ENCODE measurements at places on chromosomes 11 and 22.

DNA sequence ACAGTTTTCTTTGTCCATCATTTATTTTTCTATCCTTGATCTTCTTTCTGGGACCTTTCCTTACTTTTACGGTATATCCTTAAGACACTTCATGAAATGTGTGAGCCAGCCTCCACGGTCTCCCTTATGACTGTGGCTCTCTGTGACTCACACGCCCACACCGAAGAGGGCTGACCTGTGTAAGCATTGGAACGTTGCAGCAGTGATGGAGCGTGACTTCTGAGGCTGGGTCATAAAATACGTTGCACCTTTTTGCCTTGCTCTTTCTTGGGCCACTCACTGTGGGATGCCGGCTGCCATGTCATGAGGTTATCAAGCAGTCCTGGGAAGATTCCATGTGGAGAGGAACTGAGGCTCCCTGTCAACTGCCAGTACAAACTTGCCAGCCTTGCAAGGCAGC is 96.3 kb upstream of the RAB1B start:
- no peak for DNase-seq

DNA sequence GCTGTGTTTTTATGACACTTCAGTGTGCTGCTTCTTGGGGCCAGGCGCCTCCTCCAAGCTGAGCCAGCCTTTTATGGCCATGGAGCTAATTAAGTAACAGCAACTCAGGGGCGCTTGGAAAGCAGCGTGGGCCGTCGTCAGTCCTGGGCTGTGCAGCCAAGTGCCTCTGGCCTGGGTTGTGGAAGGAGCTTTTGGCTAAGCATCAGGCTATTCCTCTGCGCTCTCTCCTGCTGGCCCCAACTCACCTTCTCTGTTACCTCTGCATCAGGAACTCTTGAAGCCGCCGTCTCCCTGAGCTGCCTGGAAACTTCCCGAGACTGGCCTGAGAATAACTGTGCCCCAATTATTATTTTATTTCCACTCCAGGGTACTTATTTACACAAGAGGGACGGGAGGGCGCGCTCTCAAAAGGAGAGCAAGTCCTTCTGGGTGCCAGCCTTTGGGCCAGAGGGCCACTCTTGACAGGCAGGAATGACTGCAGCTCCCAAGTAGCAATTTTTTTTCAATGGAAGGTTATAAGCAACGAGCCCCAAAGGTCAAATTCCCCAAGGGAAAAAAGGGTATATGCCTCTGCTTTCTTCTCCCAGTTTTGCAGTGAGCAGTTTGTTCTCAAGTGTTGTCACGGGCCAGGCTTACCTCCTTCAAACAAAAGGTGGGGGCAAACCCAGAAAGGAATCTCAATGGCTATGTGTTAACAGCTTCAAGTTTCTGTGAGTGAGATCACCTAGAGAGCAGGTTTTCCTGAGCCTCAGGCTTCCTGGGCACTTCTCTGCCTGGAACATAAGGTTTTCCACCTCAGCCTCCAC is 38.5 kb upstream of the NAV2 start:
- DNase-seq, result peak; percentile 83

DNA sequence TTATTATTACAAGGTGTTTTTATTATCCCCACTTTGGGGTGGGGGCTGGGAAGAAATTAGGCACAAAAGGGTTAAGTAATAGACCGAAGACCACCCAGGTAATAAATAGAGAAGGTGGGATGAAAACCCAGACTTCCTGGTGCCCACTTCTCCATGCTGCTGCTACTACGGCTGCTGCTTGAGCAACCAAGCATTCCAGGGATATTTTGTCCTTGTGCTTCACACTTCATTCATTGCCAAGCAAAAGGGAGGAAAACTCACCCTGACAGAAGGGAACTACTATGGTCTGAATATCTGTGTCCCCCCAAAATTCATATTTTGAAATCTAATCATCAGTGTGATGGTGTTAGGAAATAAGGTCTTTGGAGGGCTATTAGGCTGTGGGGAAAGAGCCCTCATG is 470.9 kb upstream of the API5 start:
- no peak for DNase-seq

DNA sequence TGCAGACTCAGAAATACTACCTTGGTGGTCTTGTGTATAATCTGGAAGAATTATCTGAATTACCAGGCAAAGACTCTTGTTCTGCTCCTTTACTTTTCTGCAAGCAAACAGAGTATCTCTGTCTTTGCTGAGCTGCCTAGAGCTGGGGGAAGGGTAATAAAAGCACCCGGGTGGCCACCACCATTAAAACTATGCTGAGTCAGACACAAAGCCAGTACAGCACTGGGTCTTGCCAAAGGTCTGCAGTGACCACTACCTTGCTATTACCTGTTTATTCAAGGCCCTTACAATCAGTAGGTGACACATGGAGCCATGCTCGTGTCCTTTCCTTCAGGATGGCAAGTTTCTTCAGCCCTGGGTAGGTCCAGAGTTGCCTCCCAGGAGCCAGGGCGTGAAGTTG is 420.6 kb upstream of the CNTN5 start:
- DNase-seq, result no peak

DNA sequence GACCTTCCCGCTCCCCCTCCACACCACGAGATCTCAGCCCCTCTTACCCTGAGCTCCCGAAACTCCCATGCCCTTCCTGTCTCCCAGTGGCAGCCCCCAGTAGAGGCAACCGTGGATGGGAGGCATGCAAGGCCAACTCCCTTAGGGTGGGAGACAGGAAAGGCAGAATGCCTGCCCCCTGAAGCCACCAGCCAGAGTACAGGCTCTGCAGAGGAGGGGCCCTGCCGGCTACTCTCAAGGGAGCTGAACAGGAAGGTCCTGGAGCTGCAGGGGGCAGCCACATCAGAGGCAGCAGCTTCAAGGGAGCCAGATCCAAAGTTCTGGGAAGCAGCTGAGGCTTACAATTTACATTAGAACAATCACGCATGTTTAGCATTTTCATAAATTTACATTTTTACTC is 38.3 kb downstream of the PDE2A start:
- no peak for DNase-seq

GRCh38 chr22:22076932-22077703 is 94.5 kb upstream of the TOP3B start:
- no peak for DNase-seq

GRCh38 chr22:39699631-39700360 is 129.2 kb downstream of the CACNA1I start:
- no peak for DNase-seq

DNA sequence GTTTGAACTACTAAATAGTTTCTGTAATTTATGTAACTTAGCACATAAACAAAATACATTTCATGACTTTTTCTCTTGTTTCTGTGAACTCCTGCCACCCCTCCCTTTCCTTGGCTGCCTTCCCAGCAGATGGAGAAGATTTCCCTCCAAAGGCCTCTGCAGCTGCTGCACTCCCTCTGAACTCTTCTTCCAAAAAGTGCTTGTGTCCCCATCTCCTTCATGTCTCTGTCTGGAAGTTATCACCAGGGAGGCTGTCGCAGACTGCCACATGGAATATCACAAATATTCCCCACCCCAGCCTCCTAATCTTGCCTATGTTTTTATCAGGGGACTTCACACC is 1068.3 kb downstream of the OPCML start:
- DNase-seq, result peak; percentile 81

- DNase-seq, result no peak
Observed at GRCh38 chr11:74680703-74681531, 50.3 kb downstream of the CHRDL2 start.

- DNase-seq, result peak; percentile 74
Observed at GRCh38 chr22:28029956-28030355, 110.9 kb upstream of the PITPNB start.

GRCh38 chr11:120352405-120352804 is 16.2 kb downstream of the ARHGEF12 start:
- DNase-seq, result no peak

- DNase-seq, result no peak
Observed at GRCh38 chr11:62804310-62805075, 747 bp downstream of the NXF1 start.

DNA sequence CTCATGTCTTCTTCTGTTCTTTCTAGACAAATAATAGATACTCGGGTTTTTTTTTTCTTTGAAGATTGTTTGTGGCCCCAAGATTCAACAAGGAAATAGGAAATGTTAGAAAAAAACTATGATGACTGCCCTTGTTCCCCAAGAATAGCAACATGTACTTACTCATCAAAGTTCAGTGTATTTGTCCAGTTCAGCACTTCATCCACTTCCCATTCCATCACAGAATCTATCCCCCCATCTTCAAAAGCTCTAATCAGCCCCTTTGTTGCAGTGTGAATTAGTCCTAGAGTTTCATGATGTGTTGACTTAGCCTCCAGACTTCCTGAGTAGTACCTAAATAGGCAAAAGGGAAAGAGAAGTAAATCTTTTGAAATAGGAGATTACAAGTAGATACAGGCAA is 74.3 kb downstream of the C11orf65 start:
- DNase-seq, result no peak

GRCh38 chr22:22446517-22446916 is 62.0 kb downstream of the ZNF280B start:
- no peak for DNase-seq

DNA sequence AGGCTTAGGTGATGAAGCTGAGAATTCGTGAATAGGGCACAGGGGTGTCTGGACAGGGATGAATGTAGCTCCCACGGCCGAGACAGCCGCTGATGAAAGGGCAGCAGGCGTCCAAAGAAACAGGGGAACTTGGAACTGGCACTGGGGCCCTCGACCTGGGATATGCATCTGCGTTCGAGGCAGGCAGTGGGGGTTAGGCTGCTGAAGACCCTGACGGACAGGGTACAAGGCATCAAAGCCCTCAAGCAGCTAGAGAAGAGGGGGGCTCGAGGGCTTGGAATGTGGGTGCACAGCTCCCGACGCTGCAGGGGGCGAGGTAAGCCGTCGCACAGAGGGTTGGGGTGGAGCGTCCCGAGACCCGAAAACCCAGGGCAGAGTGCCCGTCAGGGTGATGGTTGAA is 6.9 kb upstream of the SYT8 start:
- DNase-seq, result no peak

DNA sequence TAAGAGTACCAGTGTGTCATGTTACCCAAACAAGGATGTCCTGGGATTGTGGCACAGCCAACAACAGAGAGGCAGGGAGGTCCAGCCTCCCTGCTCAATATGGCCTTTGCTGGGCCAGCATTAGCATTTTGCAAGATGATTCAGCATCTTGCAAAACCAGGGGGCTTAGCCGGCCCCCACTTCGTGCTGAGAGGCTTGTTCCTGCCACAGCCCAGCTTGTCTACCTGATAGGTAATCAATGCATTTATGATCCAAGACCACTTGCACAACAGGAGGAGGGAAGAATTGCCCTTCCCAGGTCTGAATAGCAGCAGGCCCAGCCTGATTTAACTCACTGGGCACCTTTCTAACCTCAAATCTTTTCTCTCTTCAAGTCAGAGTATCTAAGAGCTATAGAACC is 189.0 kb upstream of the SYT13 start:
- DNase-seq, result no peak

GRCh38 chr22:23380911-23381310 is 199.2 kb downstream of the IGLL1 start:
- DNase-seq, result no peak

DNA sequence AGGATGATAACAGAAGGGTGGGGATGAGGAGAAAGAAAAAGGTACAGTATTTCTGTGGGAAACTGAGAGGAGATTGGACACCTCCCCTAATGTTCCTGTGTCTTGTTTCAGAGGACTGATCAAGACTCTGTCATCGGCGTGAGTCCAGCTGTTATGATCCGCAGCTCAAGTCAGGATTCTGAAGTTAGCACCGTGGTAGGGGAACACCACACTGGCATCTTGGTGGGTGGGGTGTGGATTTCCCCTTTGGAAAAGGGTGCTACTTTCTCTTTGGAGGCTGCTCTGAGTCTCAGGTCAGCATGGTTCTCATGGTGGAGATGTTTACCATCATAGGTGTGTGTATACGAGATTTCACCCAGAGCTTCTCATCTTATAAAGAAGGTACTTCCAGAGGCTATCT is 25.5 kb downstream of the MADD start:
- no peak for DNase-seq

DNA sequence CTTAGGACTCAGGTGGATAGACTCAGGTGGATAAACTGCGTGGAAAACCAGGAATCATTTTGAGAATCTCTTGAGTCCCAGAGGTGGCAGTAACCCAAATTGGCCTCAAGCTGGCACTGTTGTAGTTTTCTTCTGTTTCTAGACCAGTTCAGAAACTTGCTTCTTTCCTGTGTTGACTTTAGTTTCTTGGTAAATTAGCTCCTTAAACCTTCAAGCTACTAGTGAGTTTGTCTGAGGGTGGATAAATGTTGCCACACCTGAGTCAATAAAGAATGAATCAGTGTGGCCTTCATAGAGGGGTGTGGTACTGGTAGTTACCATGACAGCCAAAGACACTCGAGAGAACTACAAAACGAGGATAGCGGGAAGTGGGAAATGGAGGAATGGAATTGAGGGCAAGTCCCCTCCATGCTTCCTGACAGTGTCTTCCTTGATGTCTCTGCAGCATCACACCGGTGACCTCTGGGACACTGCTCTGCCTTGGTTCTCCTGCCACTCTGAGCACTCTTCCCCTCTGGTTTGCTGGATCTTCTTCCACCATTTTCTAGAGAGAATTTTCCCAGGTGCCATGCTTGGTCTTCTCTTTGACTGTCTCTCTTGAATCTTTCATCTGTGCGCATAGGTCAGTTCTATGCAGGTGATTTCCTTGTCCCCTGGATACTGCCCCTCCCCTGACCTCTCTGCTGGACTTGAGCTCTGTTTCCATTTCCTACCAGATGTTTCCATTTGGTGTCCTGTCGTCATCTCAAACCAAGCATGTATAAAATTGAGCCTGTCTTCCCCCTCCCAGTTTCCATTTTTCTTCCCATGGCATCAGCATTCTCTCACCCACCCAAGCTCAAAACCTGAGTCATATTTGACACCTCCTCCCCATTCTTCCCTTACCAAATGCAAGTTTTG is 7.2 kb downstream of the POLD4 start:
- no peak for DNase-seq

DNA sequence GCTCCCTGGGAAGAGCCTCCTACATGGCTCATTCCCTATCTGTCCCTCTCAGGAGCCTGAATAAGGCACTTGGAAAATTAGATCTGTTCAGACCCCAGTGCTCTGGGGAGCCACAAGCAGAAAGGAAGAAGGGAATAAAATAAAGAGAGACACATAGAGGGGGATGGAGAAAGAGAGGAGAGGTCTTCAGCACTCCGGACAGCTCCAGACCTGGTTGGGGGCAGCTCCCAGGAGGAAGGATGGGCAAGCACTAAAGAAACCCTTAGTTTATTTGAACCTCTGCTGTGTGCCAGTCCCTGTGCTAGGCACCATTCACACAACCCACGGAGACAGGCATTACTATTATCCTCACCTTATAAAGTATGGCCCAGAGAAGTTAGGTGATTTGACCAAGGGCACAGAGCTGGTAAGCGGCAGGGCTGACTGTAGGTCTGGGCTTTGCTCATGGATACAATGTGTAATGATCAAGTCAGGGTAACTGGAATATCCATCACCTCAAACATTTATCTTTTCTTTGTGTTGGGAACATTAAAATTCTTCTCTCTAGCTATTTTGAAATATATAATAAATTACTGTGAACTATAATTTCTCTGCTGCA is 53.7 kb upstream of the LRRC32 start:
- DNase-seq, result no peak

GRCh38 chr11:102479733-102480132 is 27.2 kb upstream of the TMEM123 start:
- DNase-seq, result no peak

- no peak for DNase-seq
Observed at GRCh38 chr22:46293577-46294260, 3.0 kb upstream of the GTSE1 start.

All from spinal cord (tissue), 10 donors.